ENCODE measurements at places on chromosomes 7 and 10. TPM values are rescaled to one million over a fixed set of nuclear protein-coding genes. Genes with fewer than 3 reads are reported as not detected.

GRCh38 chr7:122183106-122183505 lies 39.1 kb upstream of the AASS start:
- no peak for DNase-seq

DNA sequence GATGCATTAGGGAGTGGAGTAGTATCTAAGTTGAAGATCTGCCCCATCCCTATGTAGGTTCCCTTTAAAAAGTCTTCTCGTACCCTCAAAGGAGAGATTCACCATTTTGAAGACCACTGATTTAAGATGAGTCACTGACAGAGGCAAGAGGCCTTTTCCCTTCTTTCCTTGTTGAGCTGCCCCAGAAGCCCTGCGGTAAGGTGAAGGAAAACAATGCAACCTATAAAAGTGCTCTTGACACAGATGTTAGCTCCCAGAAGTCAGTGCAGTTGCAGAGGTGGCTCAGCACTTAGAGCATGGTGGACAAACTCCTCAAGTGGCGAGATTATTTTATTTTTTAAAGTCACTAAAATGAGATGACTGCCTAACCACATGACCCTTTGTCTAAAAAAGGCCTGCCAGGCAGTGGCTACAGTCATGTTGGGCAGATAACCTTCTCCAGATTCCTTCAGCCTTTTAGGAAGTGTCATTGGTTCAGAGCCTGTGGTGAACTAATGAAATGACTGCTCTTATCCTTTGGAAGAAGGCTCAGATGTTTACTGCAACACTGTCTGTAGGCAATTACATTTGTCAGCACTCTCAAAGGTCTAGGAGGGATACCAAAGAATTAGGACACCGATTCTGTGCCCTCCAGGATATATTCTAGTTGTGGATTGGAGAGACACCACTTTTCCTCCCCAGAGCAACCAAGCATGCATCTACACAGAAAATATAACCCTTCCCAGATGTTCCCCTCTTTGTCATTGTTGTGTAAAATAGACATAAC lies 88.7 kb downstream of the ARID5B start:
- no peak for DNase-seq

DNA sequence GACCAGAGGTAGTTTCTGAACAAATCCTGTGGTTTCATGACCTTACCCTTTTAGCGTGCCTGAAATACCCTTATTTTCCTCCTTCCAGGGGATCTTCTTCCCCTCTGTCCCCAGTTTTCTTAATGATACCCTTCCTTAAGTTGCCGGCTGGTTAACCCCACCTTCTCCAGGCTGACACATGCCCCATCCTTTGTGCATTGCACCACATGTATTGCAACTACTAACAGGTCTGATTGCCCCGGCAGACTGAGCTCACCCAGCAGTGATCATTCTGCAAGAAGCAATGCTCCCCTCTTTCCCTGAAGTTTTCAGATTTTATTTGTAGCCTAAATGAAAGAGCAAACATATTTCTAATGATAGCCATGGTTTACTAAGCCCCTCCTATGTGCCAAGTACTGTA lies 108.2 kb downstream of the HIP1 start:
- DNase-seq = no peak

- DNase-seq = no peak
Measured at GRCh38 chr7:5635461-5636445, 145.7 kb downstream of the RNF216 start.

DNA sequence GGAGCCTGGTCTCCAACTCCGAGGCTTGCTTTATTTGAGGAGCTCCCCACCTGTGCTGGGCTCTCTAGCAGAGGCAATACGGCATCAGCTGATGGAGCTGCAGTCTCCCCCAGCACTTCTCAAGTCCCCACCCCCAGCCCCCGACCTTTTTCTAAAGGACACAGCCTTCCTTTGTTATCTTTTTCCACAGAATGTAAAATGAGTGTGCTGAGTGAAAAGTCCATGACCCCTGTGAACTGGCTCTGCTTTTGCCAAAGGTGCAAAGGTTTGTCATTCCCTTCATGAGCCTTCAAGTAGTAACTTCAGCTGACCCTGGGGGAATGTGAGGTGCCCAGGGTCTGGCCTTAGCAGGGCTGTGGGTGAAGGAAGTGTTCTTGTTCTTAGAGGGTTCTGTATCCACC lies 25.5 kb downstream of the LRRC4 start:
- DNase-seq = no peak

DNA sequence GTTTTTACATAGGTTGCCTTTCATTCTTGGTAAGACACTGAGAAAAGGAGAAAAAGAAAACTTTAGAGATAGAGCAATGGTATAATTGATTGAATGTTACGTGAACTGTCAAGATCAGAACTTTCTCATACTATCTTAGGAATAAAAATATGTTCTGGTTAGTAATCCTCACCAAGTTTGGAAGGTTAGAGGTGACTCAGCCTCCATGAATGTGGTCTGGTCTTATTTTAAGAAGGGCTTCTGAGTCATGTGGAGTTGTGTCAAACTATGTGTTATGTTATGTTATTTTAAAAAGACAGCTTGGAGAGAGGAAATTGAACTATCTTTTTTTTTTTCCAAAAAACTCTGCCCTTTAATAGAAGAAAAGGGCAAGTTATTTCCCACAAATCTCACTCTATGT lies 458.6 kb upstream of the KLF6 start:
- no peak for DNase-seq

- no peak for DNase-seq
Measured at GRCh38 chr10:101721806-101722205, 26.8 kb upstream of the FBXW4 start.

- peak; percentile 84 for DNase-seq
Measured at GRCh38 chr7:101085162-101085964, at the start of gene TRIM56. Gene TRIM56, plus strand, starts transcription at chr7:101085481. Its CDS starts 1,832 bp downstream, at chr7:101087313.

TMEM139 gene
- polyA plus RNA-seq = 5.2 TPM

SERPINE1 gene
- 4.6 TPM for polyA plus RNA-seq

HOXA1 gene
- polyA plus RNA-seq = 1.8 TPM

All from right lung (tissue), 10 donors.